ENCODE measurements at places on chromosomes 2 and 18. TPM values are rescaled to one million over a fixed set of nuclear protein-coding genes. Genes with fewer than 3 reads are reported as not detected.
A peak's percentile ranks its signal among the peaks of the same experiment; 100 is the strongest.

DNA sequence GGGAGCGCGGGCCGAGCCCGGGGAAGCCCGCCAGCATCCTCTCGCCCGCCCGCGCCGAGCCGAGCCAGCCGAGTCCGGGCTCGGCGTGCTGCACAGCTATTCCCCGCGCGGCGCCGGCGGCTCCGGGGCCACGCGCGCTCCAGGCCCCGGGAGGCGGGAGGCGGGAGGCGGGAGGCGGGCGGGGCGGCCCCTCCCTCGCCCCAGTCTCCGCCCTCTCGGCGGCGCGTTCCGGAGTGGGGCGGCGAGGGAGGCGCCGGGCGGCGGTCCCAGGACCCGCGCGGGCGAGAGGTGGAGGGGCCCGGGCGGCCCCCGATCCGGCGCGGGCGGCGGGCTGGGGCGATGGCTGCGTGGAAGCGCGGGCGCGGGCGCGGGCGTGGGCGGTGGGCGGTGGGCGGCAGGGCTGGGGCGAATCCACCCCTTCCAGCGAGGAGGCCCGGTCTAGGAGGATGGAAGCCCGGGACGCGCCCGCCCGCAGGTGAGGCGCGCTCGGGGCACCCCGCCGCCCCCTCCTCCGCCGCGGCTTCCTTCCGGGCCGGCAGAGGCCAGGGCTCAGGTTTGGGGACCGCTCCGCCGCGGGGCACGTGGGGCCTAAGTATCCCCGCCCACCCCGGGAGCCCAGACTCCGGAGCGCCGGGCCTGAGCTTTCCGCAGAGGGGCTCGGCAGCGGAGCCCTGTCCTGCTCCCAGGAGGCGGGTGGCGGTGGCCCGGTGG is at the start of gene ADCY3:
ADCY3 (minus strand) TSS at position 140 of the 711 bp plus-strand sequence. CDS start 1,250 bp downstream, outside the sequence.
- peaks cover 29% of the 10 kb centered on the region for H3K4me1 ChIP-seq
- H3K27ac ChIP-seq = peak within 1 kb of the TSS; percentile 82
- H3K27me3 ChIP-seq = peaks cover 3% of the 10 kb centered on the region
- peak; percentile 75 for DNase-seq
- peak within 1 kb of the TSS; percentile 81 for H3K4me3 ChIP-seq

DNA sequence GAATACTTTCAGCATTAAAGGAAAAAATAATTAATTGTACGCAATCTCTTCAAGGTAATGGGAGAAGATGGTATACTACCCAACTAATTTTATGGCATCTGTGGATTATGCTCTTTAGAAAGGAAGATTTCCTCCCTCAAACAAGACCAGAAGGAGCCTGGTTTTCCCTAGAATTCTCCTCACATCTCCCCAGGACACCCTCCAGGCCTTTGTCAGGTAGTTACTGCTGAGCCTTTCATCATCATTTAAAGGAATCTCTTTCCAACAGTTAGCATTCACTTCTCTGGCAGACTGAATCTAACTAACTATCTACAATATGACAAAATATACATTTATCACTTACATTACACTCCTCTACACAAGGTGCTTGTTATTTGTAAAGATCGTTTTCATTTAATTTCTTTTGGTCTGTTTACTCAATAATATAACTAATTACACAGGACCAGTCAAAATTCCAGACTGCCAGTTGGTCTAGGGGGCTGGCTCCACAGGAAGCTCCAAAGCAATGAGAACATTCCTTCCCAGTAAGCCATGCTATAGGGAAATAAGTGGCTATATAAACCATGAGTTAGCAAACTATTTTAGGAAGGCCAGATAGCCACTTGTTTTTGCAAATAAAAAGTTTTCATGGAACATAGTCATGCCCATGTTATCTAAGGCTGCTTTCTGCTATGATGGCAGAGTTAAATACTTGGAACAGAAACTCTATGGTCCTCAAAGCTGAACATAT is 19.1 kb downstream of the ZNF24 start:
- H3K36me3 ChIP-seq = peaks cover 4% of the 10 kb centered on the region
- no peak overlapping the region for H3K4me3 ChIP-seq
- no peak for DNase-seq
- H3K27me3 ChIP-seq = no peaks in the 10 kb centered on the region

DNA sequence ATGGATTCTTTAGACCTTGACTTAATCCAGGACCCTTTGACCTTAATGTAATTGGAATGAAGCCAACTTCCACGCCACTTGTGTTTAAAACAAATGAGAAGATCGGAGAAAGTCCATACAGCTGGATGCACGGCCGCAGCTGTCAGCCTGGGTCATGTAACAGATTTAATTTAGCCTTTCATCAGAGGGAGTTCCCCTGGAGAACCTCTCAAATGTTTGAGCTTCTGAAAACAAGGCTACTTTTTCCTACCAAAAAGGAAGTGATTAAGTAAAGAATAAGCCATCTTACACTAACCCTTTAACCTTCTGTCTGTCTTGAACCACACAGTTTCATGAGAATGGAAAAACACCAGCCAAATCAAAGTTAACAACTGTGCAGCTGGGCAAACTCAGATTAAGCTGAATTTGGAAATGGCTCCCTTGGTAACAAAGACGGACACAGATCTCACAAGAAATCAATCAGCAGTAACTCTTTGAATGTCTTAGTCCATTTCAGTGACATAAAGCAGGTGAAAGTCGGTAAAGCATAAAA is 103.6 kb downstream of the DOCK10 start:
- H3K4me3 ChIP-seq = peak overlapping the region; percentile 77
- H3K36me3 ChIP-seq = peaks cover 41% of the 10 kb centered on the region

The DYSF gene
- 6.7 TPM for total RNA-seq

GRCh38 chr2:136664713-136665405 is 100.5 kb upstream of the THSD7B start:
- H3K27me3 ChIP-seq = no peaks in the 10 kb centered on the region
- no peak for DNase-seq
- no peak overlapping the region for H3K27ac ChIP-seq
- H3K36me3 ChIP-seq = no peaks in the 10 kb centered on the region
- no peaks in the 10 kb centered on the region for H3K4me1 ChIP-seq

The IL1R2 gene
- 0.53 TPM for total RNA-seq

DNA sequence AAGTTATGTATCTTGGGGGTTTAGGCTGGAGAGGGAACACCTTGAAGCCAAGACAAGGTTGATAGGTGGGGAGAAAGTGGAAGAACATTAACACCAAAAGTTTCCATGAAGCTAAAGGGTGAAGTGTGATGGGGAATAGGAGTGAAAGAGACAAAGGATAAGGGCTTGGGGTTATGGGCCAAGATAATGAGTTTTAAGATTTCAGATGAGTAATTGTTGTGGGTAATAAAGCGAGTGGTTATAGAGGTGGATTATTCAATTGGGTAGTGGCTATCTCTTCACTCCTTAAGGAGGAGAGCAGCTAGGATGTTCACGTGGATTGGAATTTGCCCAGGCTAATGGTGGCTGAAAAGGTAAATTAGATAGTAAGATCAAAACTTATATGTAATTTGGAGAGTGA is 29.8 kb downstream of the EML4 start:
- no peak for DNase-seq
- no peak overlapping the region for H3K27ac ChIP-seq
